ENCODE measurements at places on chromosomes 6 and 20. TPM values are rescaled to one million over a fixed set of nuclear protein-coding genes. Genes with fewer than 3 reads are reported as not detected.
A peak's percentile ranks its signal among the peaks of the same experiment; 100 is the strongest.

- peak overlapping the region; percentile 36 for H3K27ac ChIP-seq
- H3K4me1 ChIP-seq: peaks cover 15% of the 10 kb centered on the region
- H3K36me3 ChIP-seq: peaks cover 11% of the 10 kb centered on the region
- no peak for DNase-seq
Measured at GRCh38 chr6:43496370-43497128, 13.6 kb downstream of the LRRC73 start.

SLC22A2 gene
- polyA plus RNA-seq: not detected

SLC17A2 gene
- not detected for polyA plus RNA-seq

ERVFRD-1 gene
- 0.33 TPM for polyA plus RNA-seq

OGFR gene
- polyA plus RNA-seq: 69.6 TPM

DNA sequence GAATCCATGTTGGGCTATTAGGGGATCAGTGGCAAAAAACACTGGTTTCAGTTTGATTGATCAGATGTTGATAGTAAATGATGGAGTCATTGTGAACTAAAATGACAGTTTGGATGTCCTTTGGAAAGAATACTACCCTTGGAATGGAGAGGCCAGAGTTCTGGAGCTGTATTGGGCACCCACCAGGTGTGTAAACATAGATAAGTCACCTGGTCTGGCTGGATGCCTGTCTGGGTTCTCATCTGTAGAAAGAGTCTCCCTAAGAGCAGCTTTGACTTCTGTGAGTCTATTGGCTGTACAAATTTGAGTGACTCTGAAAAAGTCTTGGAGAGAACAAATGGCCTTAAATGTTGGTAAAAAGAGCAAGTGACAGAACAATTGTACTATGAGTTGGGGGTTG is 115.0 kb downstream of the SCP2D1 start:
- no peak overlapping the region for H3K27ac ChIP-seq
- no peaks in the 10 kb centered on the region for H3K27me3 ChIP-seq
- H3K4me3 ChIP-seq: no peak overlapping the region
- DNase-seq: no peak
- H3K36me3 ChIP-seq: no peaks in the 10 kb centered on the region
- no peaks in the 10 kb centered on the region for H3K4me1 ChIP-seq

DNA sequence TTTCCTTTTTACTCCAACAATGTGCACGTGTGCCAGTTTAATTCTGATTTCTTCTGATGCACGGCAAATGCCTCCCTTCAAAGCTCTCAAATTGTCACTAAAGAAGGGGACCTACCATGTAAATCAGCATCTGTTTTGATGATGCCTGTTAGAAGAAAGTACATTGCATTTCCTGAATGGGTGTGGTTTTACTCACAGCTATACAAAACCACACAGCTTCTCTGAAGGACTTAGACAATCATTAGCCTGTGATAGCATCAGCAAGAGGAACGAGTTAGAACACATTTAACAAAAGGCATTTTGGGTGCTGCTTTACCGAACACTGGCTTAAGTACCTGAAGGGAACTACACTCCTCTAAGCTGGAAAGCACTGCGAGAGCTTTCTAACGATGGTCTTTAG is 109.4 kb downstream of the ATXN1 start:
- no peaks in the 10 kb centered on the region for H3K36me3 ChIP-seq
- peak; percentile 27 for DNase-seq
- H3K27me3 ChIP-seq: no peaks in the 10 kb centered on the region
- H3K4me1 ChIP-seq: peaks cover 48% of the 10 kb centered on the region
- no peak overlapping the region for H3K27ac ChIP-seq
- H3K4me3 ChIP-seq: no peak overlapping the region

SERINC3 gene
- polyA plus RNA-seq: 199 TPM

PDCD2 gene
- 117 TPM for polyA plus RNA-seq

OTOR gene
- not detected for polyA plus RNA-seq

Data from naive thymus-derived CD4-positive, alpha-beta T cell (primary cell).